Kidney glomerular epithelial cell (primary cell): ENCODE measurements at places on chromosomes 16 and 17.
A peak's percentile ranks its signal among the peaks of the same experiment; 100 is the strongest.

- no peak for DNase-seq
These were observed 3.1 kb upstream of the POLG2 start for GRCh38 chr17:64499805-64500486.

GRCh38 chr17:58303971-58304749, 23.4 kb upstream of the MPO start:
- DNase-seq = no peak

DNA sequence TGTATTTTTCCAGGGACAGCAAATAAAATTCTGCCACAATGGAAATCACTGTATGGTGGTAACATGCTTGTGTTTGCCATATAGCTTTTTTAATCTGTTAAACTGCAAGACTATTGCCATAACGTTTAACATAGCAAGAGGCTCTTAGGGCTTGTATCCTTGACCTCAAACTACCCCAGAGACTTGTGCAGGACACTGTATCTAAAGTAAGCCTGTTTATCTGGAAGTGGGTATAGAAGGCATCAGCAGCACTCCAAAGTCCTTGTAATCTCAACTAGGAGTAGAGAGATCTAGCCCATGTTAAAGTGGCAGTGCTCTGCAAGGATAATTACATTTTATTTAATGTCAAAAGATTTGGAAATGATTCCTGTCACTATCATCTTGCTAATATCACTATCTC, 1424.1 kb downstream of the CDH11 start:
- no peak for DNase-seq

GRCh38 chr16:4325253-4325758, 9.4 kb downstream of the GLIS2 start:
- no peak for DNase-seq

DNA sequence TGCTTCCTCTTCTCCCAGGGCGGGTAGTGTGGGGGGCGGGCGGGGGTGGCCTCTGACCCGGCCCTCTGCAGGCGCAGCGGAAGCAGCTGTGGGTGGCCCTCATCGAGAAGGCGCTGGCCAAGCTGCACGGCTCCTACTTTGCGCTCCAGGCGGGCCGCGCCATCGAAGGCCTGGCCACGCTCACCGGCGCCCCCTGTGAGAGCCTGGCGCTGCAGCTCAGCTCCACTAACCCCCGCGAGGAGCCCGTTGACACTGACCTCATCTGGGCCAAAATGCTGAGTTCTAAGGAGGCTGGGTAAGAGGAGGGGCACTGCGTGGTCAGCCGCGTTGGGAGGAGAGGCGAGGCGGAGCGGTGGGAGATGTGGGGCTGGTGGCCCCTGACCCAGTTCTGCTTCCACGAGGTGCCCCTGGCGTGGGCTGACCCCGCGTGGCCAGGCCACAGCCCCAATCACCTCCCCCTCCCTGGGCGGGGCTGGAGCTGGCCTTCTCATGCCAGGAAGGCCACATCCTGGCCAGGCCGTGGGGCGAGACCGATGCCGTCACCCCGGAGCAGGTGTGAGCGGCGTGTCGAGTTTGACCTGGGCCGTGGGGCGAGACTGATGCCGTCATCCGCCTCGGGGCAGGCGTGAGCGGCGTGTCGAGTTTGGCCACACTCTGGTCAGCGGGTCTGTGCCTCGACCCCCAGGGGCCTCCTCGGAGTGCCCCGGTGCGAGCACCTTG, 10.5 kb upstream of the PRR35 start:
- no peak for DNase-seq

- DNase-seq = no peak
These were observed 5.1 kb downstream of the PRSS8 start for GRCh38 chr16:31130336-31130891.

DNA sequence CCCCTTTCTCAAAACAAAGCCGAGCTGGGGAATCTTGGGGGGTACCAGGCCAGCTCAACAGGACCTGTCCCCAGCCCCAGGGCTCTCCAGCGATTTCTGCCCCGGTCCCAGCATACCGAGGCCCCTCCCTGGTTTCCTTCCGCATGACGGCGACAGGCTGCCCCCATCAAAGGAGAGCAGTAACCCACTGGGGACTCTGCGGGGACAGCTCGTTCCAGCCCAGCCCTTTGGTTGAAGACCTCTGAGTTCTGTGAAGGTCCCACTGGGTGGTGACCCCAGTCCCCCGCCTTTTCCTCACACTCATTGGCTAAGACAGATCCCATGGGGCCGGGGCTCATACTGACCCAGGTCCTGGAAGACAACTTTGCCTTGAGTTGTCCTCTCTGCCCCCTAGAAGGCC, 4.1 kb downstream of the SMTNL2 start:
- DNase-seq = no peak

DNA sequence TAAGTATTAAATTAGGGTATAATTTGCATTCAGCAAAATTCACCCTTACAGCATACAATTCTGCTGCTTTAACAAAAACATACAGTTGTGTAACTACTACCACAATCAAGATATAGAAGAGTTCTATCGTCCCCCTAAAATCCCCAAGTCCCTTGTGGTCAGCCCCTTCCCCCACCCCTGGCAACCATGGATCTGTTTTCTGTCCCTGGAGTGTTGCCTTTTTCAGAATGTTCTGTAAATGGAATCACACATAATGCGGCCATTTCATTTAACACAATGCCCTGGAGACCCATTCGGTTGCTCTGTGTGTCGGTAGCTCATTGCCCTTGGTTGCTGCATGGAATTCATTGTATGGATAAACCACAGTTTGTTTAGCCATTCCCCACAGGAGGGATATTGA, 190.2 kb downstream of the IRX5 start:
- no peak for DNase-seq

GRCh38 chr17:36943250-36944191, 5.2 kb upstream of the AATF start:
- no peak for DNase-seq

- no peak for DNase-seq
These were observed 20.5 kb downstream of the MGAT5B start for GRCh38 chr17:76888661-76889060.

DNA sequence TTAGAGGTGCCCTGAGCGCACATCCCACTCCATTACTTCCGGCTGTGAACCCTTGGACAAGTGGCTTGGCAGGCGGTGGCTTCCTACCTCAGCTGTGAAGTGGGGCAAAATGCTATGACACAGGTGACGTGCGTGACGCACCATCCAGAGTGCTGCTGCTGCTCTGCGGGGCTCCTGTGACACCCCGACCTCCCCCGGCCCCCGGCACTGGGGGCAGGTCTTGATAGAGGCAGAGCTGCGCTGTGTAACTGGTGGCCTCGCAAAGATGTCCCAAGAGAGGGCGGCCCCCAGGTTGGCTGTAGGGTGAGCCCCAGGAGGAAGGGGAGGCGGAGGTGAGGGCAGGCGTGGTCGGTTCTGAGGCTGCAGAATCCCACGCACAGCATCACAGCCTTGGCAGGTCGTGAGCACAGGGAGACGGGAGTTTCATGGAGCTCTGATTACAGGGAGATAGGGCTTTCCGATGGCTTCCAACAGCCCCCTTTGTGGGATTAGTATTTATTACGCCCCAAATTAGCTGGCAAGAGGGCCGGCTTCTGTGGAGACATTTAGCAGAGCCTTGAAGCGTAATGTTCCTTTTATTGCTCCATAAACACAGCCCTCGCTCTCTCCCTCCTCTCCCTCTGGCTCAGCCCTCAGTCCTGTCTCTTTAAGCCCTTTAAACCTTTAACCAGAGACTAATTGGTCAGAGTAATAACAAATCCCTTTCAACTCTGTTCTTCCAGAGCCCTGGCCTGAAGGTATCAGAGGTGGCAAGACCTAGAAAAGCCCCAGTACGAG, 328.1 kb downstream of the C16orf95 start:
- DNase-seq = peak; percentile 11

DNA sequence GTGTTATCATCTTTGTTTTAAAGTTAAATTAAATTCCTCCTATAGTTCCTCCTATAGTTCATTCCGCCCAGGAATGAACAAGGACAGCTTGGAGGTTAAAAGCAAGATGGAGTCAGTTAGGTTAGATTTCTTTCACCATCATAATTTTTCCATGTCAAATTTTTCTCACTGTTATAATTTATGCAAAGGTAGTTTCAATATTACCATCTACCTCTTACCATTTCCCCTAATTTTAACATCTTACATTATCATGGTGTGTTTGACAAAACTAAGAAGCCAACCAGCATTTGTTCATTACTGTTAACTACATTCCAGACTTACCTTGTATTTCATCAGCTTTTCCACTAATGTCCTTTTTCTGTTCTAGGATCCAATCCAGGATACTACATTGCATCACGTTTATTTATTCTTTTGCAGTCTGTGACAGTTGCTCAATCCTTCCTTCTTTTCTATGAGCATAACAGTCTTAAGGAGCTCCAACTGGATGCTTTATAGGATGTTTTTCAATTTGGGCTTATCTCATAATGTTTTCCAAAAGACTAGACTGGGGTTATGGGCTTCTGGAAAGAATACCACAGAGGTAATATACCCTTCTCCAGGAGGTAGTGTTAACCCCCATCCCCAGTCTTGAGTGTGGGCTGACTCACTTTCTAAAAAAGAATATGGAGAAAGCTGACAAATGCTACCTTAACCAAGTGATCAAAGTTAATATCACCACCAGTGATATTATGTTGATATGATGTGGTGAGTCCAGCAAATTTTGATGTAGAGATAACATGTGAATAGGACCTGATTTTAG, 158.5 kb downstream of the PPM1E start:
- DNase-seq = no peak

GRCh38 chr16:77290451-77291115, 91.4 kb downstream of the SYCE1L start:
- DNase-seq = peak; percentile 66

DNA sequence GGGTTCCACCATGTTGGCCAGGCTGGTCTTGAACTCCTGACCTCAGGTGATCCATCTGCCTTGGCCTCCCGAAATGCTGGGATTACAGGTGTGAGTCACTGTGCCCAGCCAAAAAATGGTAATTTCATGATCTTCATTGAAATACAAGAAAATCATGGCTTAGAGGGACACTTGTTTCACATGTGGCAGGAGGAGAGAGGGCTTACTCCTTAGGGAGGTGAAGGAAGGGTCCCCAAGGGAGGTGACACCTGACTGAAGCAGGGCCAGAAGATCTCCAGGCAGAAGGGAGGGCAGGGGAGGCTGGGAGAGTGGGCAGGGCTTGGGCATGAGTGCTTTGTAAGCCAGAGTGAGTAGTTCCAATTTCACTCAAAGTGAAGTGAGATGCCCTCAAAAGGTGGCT, 20.0 kb upstream of the ITGAX start:
- DNase-seq = no peak

GRCh38 chr17:41392278-41392677, 5.1 kb downstream of the KRT31 start:
- peak; percentile 47 for DNase-seq

DNA sequence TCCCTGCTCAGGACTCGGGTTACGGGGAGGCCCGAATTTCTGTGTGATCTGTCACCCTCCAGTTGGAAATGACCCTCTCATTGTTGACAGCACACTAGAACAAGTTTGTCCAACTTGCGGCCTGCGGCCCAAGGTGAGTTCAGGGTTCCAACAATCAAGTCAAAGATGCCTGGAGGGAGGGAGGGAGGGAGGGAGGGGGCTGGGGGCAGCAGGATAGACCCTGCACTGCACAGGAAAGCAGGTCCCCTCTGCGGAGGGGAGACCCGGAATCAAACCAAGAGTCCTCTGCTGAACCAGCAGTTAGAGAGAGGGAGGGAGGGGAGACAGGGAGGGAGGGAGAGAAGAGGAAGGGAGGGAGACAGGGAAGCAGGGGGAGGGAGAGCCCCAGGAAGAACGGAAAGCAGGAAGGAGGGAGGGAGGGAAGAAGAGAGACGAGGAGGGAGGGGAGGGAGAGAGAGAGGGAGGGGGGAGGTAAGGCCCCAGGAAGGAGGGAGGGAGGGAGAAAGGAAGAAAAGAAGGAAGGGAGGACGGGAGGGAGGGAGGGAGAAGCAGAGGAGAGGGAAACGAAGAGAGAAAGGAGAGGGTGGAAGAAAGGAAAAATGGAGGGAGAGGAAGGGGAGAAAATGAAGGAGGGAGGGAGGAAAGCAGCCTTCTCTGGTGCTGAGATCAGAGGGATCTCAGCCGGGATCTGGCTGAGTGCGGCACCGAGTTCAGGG, 96.7 kb upstream of the CDH5 start:
- DNase-seq = no peak

GRCh38 chr16:3988011-3988410, 107.5 kb upstream of the CREBBP start:
- DNase-seq = no peak

GRCh38 chr17:79874329-79874981, 35.2 kb upstream of the CBX4 start:
- peak; percentile 30 for DNase-seq

DNA sequence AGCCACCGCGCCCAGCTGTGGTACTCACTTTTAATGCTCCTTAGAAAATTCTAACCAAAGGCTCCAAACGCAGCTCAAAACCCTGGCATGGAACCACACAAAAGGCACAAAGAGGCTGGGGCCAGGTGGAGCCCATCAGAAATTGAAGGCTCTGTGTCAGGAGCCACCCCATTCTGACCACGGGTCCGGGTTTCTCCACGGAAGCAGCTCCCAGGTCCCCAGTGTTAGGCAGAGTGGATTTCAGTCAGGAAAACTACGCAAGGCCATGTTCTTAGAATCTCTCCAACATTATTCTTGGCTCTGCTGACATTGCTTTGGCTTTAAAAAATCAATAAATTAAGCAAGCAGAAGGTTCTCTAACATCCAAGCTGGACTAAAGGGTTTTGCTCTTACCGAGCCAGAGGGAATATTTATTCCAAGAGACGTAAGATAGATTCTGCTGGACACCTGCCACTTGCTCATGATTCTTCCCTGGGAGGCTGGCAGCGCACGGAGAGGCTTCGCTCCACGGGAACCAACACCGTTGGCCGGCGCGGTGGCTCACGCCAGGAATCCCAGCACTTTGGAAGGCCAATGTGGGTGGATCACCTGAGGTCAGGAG, 93.5 kb downstream of the NXN start:
- DNase-seq = no peak

- peak; percentile 84 for DNase-seq
These were observed 23.2 kb downstream of the MAP3K14 start for GRCh38 chr17:45293413-45294211.

- DNase-seq = no peak
These were observed 29.3 kb downstream of the ACTG1 start for GRCh38 chr17:81483085-81483861.

DNA sequence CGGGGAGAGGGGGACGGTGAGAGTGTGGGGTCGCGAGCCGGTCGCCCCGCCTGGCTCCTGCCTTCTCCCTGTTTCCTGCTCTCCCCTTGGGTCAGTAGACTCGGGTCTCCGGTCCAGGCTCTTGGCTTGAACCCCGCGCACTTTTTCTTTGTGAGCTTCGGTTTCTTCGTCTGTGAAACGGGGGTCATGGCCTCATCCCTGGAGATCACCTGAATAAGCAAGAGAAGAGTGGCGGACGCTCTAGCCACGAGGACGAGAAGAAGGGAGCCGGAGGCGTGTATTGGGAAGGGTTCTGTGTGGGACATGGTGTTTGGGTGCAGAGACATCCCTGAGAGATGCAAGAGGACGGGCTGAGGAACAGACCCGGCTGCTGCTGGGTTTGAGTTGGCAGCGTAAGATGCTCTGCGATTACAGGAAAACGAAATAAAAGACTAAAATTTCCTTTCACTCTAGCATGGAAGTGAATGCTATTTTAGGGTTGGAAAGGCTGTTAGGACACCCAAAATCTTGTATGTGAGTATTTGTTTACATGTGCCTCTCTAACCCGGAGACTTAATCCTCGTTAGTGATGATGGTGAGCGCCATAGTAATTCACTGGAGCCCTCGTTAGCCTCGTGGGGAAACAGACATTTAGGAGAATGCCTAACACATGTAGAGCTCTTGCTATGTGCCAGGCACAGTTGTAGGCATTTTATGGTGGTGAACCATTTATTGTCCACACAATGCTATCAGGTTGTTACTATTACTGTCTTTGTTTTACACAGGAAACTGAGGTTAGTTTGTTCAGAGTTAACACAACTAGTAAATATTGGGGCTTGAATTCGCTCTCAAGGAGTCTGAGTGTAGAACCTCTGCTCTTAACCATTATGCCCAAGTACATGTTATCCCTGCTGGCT, 646 bp downstream of the KIF22 start:
- DNase-seq = peak; percentile 9
